ENCODE measurements at places on chromosomes 7 and 10.

DNA sequence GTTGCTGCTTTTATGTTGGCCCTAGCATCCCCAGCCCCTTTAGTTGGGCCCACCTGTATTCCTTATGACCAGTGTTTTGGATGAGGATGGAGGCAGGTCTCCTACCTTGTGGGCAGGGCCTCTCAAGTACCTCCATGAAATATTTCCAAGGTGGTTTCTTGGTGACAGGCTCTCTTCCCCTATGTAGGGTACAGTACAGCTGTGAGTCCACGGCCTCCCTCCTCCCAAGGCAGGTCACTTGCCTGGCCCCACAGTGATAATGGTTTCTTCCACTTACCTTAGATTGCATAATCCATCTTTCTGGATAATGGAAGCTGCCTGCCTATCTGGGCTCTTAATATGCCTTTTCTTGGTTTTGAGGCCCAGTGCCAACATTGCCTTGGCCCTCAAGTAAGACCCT, 110.4 kb downstream of the NT5C2 start:
- no peak for DNase-seq

DNA sequence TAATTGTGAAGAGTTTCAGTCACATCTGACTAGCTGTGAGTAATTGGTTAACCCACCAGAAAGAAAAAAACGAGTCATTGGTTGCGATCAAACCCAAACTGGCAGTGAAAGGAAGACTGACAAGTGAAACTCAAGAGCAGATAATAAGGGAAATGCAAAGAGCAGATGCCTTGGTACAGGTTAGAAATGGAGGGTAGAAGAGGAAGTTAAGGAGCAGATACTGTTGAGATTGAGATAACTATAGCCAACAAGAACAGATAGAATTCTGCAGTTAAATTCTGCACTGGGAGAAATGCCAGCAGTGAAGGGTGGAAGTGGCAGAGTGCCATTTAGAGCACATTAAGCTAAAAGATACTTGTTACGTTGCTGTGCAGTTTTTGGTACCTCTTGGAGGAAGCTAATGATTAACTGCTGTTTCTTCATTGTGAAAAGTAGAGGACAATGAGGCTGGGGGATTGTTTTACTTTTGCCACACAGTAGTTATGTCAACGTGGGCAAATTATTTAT, 65.8 kb downstream of the CDK13 start:
- no peak for DNase-seq

DNA sequence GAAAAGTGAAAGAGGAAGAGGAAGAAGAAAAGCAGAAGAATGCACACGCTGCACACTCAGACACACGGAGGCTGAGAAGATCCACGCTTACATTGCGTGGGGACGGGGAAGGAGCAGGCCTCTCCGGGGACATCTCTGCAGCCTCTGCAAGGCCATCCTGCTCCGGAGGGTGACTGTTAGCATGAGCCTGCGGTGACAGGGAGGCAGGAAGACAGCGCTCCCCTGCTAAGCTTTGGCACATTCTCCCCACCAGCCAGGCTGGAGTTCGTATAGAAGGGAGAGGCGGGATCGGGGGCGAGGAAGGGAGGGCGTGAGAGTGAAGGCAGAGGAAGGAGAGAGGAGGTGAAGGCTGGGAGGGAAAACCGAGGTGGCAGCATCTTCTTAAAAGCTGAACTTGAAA, 366.0 kb upstream of the SHH start:
- no peak for DNase-seq

DNA sequence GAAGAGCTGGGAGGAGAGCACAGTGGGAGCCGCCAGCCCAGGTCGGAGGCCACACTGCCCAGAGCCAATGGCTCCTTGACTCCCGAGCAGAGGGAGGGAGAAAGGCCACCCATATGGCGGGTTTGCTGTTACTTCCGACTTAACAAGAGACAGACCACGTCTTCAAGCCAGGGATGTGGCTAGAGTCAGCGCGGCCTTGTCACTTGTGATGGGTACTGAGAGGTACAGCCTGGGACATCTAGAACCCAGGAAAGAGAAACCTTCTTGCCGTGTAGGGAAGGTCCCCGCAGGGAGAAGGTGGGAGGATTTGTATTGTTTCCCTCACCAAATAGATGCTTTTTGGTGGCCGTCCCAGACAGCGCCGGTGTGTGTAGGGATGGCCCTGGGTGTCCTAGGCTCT, 127.6 kb downstream of the PAXIP1 start:
- no peak for DNase-seq

DNA sequence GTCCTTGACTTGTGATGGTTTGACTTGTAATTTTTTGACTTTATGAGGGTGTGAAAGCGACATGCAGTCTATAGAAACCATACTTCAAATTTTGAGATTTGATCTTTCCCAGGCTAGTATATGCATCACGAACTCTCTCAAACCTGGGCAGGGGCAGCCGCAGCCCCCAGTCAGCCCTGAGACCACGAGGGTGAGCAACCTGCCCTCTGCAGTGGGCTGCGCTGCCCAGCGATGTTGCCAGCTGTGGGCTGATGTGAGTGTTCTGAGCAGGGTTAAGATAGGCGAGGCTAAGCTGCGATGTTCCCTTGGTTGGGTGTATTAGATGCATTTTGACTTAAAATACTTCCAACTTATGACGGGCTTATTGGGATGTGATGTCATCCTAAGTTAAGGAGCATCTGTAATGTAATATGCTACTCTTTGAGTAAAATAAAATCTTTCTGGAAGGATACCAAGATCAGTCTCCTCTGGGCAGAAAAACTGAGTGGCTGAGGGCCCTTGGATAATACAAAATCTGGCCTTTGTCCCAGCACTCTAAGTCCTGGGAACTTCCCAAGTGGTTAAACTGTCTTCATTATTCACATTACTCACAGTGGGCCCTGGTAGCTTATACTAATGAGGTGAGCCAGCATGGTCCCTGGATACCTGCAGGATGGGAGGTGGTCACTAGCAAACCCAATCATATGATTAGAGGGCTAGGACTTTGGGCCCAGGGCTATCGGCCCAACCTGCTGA, 28.4 kb upstream of the CNPY1 start:
- no peak for DNase-seq

DNA sequence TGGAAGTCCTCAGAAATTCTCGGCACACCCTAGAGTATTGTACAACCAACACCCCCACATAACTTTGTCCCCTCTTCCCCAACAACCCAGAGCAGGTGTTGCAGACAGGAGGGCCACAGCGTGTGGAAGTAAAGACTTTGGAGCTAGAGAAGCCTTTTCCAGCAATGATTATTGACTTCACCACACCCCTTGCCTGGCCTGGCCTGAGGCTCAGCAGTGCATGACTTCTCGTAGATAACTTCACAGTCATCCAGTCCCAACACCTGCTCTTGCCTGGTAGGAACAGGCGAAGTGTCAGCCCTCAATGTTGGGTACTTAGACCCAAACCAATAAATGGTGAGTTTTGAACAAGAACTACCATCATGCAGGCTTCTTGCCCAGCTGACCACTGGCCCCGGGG, 36.7 kb downstream of the GOT1 start:
- DNase-seq = no peak

DNA sequence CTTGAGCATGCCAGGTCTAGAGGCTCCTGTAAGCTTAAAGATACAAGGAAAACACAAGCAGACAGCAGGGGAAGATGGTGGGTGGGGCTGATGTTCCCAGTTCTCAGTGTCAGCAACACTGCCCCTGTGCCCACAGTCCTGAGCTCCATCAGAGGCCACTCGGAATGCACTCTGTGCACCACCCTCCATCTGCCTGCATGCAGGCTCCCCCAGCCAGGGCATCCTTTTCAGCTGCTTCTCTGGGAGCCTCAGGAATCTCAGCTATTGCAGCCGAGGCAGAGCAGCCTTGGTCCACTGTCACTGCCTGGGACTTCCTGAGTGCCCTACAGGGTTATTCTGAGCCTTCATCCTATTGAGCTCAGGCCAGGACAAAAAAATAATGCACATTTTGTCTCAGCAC, 22.2 kb downstream of the LBX1 start:
- no peak for DNase-seq

GRCh38 chr10:109974504-109975191, 33.1 kb upstream of the ADD3 start:
- DNase-seq = no peak

GRCh38 chr10:109430043-109430760, 493.1 kb downstream of the XPNPEP1 start:
- DNase-seq = no peak

GRCh38 chr10:104122225-104123107, 495 bp downstream of the SFR1 start:
- no peak for DNase-seq

DNA sequence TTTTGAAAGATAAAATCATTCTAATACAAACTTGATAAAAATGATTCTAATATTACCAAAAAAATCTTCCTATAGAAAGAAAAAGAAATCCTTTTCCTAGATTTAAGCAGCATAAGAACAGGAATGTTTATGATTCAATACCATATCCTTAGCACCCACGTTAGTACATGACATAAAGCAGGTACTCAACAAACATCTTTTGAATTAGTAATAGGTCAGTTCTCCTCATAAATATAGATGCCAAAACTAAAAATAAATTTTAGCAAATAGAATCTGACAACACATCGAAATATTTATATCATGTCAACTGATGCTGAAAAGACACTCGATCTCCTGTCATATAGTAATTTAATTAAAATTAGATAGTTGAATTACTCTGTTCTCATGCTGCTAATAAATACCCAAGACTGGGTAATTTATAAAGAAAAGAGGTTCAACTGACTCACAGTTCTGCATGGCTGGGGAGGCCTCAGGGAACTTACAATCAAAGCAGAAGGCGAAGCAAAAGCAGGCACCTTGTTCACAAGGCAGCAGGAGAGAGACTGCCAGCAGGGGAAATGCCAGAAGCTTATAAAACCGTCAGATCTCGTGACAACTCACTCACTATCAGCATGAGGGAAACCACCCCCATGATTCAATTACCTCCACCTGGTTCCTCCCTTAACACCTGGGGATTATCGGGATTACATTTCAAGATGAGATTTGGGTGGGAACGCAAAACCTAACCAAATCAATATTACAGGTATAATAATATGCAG, 191.8 kb downstream of the HTR7 start:
- DNase-seq = no peak

DNA sequence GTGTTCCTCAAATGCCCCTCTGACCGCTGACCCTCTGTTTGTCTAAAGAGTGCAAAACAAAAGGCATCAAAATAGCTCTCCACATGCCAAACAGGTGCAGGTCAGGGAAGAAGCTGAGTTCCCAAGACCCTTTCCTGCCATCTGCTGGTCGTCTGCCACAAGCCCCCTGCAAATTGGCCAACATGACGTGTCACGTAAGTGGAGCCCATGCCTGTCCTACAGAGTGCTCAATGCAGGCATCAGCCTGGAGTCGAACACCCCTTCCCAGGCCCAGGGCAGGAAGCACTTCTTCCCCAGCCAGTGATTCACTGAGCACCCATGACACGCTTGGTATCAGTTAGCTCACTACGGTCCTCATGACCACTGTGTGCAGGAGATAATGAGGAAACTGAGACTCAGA, 14.1 kb downstream of the TMEM72 start:
- DNase-seq = no peak

- DNase-seq = no peak
These were observed 324.8 kb downstream of the SFMBT2 start for GRCh38 chr10:7085913-7086589.

- no peak for DNase-seq
These were observed 11.7 kb upstream of the ZNF239 start for GRCh38 chr10:43585981-43586729.

GRCh38 chr7:106050746-106051117, 61.4 kb downstream of the SYPL1 start:
- no peak for DNase-seq

- no peak for DNase-seq
These were observed 165.0 kb upstream of the CTBP2 start for GRCh38 chr10:125325326-125325725.

DNA sequence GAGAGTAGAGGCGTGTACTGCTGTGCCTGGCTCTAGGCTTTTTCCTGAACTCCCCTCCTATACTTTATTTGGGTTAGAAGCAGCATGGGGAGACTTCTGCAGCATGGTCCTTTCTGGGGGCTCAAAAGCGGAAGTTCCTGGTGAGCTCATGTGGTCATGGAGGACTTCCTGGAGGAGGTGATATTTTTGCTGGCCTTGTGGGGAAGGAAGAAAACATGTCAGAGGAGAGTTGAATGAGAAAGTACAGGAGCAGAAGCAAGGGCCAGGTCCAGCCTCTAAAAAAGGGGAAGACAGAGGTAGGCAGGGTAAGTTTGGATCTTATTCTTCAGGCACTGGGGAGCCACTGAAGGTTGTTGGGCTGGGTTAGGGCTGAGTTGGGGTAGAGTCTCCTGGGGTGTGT, 45.5 kb downstream of the CASTOR2 start:
- no peak for DNase-seq

DNA sequence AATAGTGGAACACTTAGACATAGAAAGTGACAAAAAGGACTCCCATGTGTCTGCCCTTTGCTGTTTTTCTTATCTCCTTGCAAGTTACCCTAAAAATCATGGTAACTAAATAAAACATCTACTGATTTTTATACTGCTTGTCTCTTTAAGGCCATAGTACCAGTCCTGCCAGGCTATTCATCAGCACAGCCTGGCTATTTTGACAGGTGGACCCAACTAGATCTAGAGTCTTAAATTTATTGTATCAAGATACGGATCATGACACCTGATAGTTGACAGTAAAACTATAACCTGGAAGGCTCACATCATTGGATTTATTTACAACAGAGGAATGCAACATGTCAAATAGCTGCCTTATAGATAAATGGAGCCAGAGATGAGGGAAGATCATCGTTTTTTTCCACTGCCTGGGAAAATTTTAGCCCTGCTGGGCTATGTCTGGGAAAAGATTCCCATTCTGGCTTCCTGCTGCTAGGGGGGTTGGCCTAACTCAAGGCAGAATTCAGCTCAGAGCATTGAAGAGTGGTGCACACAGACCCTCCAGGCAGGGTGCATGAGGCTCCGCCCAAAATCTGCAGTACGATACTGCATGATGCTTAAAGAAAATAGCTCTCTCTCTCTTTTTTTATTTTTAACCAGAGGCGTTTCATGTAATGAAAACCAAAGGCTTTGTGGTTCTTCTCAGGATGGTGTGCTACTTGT, 292.0 kb upstream of the FZD8 start:
- no peak for DNase-seq

DNA sequence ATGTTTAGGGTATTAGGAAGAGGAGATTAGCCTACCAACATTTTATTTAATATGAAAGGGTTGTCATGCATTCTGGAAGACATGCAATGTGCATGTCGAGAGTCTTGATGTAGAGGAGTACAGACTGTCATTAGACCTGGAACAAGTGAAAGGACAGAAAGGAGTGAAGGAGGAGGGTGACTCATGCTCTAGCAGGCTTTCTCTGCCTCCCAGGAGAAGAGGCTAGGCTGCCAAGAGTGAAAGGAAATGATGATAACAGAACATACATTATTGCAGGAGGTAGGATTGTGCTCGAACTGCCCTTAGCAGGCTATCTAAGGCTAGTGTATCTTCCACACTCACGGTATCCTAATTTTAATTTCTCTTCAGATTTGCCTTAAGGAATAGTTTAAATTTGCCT, 228.8 kb downstream of the EXOC4 start:
- no peak for DNase-seq

DNA sequence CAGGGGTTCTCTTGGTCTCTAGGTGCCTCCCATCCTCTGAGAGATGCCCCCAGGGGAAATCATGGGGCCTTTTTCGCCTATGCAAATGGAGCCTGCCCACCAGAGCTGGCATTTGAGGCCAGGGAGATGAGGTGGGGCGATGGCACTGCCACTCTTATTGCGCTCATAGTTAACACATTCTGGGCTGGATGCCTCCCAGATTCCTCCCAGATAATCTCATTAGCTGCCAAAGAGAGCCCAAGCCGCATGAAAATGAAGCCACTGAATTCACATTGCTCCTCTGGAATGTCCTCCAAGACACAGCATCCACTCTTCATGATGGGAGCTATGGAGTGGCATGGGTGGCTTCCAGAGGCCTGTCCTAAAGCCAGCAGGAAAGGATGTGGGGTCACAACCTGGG, 61.0 kb downstream of the GOLGA7B start:
- no peak for DNase-seq
